ENCODE measurements at places on chromosomes 6 and 20. TPM values are rescaled to one million over a fixed set of nuclear protein-coding genes. Genes with fewer than 3 reads are reported as not detected.

- no peak for DNase-seq
These were observed 6.7 kb upstream of the GJA10 start for GRCh38 chr6:89887452-89888137.

DNA sequence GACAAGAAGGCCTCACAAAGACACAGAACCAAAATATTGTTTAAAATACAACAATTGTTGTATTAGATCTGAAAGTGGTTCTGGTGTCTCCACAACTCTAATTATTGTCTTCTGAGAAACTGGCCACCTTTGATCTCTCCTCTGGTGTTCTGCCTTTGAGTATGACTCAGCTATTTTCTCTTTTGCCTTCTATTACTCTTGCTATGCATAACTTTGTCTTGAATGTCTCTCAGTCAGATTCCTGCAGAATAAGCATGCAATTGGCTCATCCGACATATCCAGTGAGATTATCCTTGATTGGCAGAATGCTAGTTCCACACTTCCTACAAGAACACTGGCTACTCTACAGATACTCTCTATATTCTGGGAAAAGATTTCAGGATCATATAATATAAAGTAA, 14.3 kb upstream of the EPM2A start:
- no peak for DNase-seq

DNA sequence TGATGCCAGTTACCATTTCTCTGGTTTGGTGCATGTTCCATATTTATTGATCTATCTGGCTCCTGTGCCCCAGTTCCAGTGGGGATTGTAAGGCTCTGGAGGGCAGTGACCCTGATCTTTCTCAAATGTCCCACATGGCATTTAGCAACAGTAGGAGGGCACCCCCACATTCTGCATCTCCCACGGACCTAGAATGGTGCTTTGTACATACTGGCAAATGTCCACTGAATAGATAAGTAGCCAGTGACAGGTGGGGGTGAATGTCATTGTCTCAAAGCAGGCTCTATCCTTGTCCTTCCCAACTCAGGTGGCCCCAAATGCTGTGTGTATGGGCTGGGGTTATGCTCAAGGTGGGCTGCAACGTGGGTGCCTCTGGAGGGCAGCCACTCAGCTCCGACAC, 84.2 kb downstream of the TMEM242 start:
- no peak for DNase-seq

DNA sequence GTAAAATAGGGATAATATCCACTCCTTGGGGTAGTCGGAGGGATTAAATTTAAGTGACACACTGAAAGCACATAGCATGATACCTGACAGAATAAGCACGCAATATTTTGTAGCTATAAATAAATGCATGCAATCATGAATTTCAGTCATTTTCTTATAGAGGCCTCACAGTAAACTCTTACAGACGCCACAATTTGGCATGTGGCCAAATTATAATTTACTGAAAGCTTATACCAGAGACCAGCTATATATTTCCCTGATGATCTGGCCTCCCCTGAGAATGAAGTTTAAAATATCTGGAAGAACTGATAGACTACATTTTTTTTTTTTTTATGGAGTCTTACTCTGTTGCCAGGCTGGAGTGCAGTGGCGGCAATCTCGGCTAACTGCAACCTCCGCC, 40.9 kb downstream of the QRSL1 start:
- no peak for DNase-seq

GRCh38 chr6:143194095-143194589, 133.5 kb downstream of the AIG1 start:
- DNase-seq, result no peak

- no peak for DNase-seq
These were observed 7.7 kb downstream of the CCN6 start for GRCh38 chr6:112061605-112062004.

DNA sequence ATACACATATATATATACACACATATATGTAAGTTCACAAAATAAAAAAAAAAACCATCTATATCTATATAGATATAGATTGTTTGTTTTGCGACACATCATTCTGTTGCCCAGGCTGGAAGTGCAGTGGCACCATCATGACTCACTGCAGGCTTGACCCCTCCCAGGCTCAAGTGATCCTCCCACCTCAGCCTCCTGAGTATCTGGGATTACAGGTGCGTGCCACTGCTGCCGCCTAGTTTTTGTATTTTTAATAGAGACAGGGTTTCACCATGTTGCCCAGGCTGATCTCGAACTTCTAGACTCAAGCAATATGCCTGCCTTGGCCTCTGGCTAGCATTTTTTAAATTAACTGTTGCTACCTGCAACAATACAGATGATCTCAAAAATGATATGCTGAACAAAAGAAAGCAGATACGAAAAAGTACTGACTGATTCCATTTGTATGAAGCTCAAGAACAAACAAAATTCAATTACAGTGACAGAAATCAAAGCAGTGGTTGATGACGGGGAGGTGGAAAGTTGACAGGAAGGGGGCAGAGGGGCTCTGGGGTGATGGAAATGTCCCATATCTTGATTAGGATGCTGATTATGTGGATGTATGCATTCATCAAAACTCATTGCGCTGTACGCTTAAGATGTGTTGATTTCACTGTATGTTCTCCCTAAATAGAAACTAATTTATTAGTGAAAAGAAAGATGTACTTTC, 49.6 kb downstream of the ATXN1 start:
- peak; percentile 72 for DNase-seq

- no peak for DNase-seq
These were observed 13.5 kb upstream of the TRAM2 start for GRCh38 chr6:52590152-52590891.

DNA sequence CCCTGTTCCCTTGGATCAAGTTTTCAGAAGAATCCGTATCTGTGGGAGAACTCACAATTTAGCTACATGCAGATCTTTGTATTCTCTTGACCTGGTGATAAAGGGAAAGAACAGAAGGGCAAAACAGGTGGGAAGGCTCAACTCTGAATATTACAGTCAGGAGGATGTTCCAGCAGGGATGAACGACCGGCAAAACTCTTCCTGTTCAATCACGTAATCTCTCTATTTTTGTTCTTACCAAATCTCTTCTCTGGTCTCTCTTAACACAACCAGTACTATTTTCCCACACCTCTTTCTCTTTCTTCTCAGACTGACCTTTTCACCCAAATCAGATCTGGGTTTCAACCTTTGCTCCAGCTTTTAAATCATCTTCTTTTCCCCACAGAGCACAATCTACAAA, 371.4 kb downstream of the BTBD9 start:
- DNase-seq, result no peak

DNA sequence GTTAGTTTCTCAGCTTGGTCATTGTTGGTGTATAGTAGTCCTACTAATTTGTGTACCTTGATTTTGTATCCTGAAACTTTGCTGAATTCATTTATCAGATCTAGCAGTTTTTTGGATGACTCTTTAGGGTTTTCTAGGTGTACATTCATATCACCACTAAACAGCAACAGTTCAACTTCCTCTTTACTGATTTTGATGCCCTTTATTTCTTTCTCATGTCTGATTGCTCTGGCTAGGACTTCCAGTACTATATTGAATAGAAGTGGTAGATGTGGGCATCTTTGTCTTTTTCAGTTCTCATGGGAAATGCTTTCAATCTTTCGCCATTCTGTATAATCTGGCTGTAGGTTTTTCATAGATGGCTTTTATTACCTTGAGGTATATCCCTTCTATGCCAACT, 61.3 kb upstream of the HEY2 start:
- no peak for DNase-seq

DNA sequence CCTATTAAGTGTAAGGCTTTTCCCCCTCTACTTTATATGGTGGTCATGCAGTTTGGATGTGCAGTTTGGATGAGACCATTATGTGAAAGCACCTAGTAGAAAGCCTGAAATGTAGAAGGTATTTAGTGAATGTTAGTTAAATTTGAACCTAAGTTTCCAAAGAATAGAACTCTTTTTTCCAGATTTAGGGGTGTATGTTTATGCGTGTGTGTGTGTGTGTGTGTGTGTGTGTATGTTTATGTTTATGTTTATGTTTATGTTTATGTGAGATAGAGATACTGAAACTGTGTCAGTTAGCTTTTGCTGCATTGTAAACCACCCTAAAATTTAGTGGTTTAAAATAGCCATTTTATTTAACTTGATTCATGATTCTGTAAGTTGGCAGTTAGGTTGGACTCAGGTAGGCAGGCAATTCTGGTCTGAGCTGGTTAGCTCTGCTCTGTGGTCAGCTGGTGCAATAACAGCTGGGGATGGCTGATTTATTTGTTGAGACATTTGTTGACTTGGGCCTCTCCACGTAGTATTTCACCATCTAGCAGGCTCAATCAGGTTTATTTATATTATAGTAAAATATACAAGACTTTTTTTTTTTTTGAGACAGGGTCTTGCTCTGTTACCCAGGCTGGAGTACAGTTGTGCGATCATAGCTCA, 54.0 kb downstream of the STK4 start:
- DNase-seq, result no peak

DNA sequence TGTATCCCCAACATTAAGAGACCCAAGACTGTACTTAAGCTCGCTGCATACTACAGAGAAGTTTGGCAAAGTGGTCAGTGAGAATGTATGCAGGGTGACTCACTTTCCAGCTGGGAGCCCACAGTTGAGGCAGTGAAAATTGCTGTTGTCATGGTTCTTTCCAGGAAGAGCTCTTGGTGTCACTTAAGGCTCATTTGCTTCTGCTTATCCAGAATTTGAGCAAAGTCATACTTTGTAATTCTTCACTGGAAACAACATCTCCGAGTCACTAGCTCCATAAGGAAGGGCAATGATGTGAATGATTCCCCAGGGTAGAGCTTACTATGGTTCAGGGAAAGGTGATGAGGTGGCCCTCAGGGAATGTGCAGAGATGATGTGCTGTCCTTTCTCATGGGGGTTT, 65.4 kb upstream of the FBXL4 start:
- DNase-seq, result no peak

- DNase-seq, result no peak
These were observed 285.0 kb upstream of the SPTLC3 start for GRCh38 chr20:12723811-12724210.

DNA sequence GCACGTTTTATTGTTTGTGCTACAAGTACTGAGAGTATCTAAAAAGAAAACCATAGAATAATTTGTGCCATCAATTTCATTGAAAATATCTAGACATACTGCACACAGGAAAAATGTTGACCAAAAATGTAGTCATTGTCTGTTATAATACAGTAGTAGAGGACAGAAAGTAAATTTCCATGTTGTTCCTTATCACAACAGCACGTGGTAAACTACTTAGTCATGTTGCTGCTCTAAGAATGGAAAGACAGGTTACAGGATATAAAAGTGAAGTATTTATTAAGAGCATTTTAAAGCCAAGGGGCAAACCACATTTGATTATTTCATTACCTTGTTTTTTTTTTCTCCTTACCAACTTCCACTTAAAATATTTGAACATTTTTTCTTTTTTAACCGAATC, 89.0 kb upstream of the CEP85L start:
- no peak for DNase-seq

DNA sequence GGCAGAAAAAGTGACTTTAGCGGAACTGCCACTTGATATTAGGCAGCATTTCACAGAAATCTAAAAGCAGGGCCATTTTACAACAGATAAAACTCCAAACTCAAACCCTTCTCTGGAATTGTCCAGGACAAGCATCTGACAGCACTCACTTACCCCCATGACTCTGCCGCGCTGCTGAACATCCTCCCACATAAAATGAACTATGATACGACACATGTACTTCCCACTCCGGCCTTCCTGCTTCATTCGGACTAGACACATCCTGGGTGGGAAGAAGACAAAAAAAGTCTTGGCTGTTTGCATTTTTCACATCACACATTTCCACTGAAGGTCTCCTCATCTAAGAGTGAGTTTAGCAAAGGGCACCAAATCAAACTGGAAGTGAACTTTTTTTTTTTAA, 54.8 kb upstream of the FAM83C start:
- no peak for DNase-seq

- DNase-seq, result no peak
These were observed 107.1 kb downstream of the BANF2 start for GRCh38 chr20:17806739-17807441.

GRCh38 chr20:53512076-53512475, 81.6 kb downstream of the ZNF217 start:
- no peak for DNase-seq

DNA sequence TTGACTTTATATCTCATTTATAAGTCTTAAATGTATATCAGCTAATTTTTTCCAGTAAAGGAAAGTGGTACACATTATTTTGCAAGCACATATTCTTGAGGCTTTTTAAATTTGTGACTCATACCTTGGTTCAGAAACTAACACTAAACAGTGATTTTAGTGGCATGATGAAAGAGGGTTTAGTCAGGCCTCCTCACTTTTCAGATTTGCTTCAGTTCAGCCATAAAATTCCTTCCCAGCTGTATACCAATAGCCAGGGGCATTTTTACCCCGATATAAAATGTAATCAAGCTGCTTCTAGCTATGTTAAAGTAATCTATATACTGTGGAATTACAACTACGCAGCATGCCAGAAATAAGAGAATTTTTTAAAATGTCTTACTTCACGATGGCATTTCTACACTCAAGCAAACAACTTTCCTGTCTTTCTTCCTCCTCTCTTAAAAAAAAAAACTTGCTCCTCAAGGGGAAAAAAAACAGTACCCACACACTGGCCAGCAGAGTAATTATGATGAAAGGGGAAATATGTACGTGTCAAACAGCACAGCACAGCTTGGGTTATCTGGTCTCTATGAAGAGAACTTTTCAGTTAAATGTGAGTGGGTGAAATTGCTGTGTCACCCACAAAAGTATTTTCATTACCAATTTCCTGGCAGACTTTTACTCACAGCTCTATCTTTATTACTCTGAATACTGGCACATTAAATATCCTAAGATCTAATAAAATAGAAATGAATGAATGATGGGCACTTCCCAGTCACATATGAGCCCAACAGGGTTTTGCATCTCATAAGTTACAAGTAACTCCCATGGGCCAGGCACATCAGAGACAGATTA, 244.8 kb upstream of the TENT5A start:
- DNase-seq, result no peak

DNA sequence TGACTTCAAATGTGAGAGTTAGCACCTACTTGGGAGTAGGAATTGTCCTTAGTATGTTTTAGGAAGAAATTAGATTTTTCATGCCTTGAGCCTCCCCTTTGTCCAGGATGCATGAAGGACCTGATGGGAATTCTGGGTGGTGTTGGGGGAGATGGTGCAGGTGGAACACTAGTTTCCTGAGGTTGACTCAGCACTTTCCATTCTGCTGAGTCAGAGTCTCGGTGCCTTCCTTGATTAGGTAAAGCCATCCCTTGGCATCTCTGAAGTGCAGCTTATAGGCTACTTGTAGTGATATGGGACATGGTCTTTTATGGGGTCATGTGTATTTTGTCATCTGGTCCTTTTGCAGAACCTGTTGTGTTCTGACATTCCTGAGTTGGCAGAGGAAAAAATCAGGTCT, 105.3 kb downstream of the PHACTR3 start:
- DNase-seq, result no peak

Gene MCCD1
- not detected for total RNA-seq

Gene ATP6V1G2
- 3.8 TPM for total RNA-seq

Gene PI16
- total RNA-seq, result 8.5 TPM

Gene SLC44A4
- total RNA-seq, result 0.38 TPM

All from activated CD4-positive, alpha-beta memory T cell treated with anti-CD3 and anti-CD28 coated beads, Interleukin-2, amount 10 ng/mL, durations not matched to agents 7 days and 5 days (primary cell).